ENCODE measurements at places on chromosomes 12 and 14. TPM values are rescaled to one million over a fixed set of nuclear protein-coding genes. Genes with fewer than 3 reads are reported as not detected.

The NCKAP5L gene
- 24.1 TPM for total RNA-seq

The OAS2 gene
- 3.6 TPM for total RNA-seq

The SELPLG gene
- total RNA-seq, result 0.42 TPM

DNA sequence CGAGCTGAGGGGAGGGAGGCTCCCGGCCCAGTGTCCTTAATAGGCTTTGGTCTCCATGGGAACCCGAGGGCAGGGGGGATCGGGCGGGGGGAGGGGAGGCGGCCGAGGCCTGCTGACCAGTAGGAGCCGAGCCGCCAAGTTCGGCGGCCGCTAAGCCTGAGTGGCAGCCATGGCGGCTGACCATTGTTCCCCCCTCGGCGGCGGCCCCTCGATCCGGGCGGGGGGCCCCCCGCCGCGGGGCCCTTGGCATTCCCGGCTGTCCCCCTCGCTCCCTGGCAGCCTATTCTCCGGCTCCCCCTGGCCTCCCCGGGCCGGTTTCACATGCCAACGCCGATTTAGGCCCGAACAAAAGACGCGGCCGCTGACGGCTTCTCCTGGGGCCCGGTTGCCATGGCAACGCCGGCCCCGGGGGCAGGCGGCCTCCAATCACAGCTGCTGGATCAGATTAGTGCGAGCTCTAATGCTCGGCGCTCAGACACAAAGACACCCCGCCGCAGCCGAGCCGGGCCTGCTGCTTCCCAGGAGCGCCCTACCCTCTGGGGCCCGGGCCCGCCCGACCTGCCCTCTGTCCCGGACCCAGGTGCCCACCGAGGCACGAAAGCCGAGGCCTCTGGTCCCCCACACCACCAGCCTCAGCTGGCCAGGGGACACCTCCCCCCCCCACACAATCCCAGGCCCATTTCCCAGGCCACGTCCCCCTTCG lies 7.3 kb downstream of the MSI1 start:
- peak; percentile 12 for DNase-seq

GRCh38 chr14:73428353-73428824 lies 30.0 kb downstream of the NUMB start:
- DNase-seq, result no peak

GRCh38 chr12:19886639-19887064 lies 447.4 kb downstream of the AEBP2 start:
- no peak for DNase-seq

- DNase-seq, result no peak
These were observed 2.0 kb upstream of the TNFAIP2 start for GRCh38 chr14:103121121-103121845.

DNA sequence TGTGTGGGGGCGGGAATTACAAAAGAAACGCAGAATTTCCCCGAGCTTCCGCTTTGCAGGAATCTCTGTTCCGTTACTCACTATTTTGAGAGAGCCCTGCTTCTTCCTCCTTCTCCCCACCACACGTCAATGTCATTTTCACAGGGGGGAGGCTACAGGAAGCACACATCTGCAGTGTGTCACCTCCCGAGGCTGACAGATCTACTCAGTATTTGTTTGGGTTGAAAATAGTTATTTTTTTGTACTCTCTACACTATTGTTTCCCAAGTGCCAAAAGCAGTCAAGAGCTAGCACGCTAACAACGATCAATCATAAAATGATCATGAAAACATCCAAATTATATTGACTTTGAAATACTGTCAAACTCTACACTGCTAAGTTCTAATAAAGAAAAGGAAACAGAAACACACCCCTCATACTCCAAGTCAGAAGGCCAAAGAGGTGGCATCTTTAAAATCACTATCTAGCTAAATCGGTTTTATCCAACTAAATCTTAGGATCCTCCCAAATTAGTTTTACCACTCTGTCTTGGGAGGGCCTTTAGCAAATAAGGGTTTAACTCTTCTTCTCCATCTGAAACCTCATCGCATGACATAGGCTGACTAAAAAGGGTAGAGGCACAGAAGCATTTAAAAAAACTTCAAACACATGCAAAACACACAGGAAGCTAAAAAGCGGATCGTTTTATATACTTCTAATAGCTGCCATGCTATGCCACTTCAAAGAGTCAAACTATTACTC lies 51.8 kb downstream of the FOXN3 start:
- no peak for DNase-seq

DNA sequence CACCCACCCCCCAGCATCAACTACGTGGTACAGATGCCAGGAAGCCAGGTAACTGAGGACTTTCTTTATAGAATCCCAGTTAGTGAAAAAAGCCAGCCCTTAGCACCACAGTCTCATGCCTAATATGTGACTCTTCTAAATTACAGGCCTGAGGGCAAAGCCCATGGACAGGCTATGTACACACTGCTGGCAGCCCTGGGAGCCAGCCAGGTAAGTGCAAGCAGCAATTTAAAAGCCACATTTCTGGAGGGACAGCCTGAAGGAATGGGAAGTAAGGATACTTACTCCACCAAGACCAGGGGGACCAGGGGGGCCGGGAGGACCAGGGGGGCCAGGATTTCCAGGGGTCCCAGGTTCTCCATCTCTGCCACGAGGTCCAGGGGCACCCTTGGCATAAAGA lies 7.0 kb downstream of the COL2A1 start:
- DNase-seq, result no peak

DNA sequence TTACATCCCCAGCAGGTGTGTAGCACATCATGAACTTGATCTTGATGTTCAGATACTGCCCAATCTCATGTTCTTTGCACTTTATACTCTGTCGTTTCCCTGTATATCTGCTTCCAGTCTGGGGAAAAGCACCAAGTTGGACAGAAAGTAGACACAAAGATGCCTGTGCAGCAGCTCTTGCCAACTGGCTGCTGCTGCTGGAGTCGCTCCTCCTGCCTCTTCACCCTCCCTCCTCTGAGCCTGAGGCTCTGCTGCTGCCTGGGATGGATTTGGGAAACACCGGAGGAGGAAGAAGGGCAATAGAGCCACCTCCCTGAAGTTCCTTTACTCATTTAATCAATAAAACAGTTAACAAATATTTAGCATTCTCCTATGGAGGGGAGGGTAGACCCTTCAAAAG lies 32.4 kb downstream of the ADCK1 start:
- DNase-seq, result no peak

DNA sequence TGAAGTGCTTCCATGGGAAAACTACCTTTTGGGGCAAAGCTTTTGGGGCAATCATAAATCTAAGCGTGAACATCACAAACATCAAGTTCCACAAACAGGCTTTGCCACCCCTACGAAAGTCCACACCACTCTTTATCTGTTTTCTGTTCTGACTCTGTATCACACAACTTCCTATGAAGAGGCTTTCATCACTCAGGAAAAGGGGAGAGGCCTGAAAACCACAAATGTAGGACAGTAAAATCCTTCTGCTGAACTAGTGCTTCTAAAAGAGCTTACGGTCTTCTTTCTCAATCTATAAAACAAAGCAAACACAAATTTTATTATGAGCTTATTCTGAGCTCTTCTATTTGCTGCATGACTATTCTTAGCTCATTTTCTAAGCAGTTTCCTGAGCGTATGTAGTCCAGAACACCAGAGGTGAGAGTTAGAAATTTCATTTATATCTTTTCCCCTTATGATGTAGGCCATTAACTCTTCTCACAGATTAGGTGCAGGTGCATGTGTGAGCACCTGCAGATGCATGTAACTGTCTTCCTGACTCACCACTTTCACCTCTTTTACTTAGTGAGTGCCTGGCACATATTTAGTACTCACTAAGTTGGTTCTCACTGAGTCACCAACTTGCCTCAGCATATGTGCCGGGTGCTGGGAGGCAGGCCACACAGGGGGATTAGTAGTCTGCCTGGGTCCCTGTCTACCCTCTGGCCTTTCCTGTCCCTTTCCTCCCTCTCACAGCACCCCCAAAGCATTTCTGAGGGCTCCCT lies 32.9 kb upstream of the SYCP3 start:
- no peak for DNase-seq

DNA sequence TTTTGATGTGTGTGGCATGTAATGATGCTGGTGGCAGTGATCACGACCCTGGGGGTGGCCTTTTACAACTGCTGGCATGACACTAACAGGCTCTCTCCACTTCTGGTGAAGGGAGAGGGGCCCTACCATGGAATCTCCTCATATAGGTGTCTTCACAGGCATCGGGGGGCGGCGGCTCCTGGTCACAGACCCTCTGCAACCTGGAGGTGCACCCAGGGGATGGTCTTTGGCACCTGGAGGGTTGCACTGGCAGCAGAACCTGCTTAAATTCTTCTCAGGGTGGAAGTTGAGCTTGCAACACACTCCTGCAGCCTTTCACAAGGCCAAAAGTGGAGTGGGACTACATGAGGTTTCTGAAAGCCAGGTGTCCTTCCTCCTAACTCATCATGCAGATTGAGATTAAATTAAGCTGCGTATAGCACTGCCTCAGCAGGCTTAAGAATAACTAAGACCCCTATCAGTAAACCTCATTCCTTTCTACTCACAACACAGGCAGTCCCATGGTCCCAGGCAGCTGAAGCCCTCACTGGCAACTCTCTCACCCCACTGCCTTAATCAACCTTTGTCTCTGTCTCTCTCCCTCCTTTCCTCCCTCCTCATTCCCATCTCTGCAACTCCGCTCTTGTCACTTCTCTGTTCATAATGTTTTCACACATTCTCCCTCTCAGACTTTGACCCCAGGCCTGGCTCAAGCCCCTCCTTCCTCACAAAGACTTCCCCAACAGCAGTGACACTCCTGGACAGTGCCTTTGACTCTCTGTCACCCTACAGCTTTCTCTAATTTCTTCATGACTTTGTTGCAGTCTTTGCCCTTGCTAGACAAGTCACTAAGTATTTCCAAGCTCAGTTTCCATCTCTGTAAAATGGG lies 18.9 kb downstream of the NID2 start:
- DNase-seq, result no peak

DNA sequence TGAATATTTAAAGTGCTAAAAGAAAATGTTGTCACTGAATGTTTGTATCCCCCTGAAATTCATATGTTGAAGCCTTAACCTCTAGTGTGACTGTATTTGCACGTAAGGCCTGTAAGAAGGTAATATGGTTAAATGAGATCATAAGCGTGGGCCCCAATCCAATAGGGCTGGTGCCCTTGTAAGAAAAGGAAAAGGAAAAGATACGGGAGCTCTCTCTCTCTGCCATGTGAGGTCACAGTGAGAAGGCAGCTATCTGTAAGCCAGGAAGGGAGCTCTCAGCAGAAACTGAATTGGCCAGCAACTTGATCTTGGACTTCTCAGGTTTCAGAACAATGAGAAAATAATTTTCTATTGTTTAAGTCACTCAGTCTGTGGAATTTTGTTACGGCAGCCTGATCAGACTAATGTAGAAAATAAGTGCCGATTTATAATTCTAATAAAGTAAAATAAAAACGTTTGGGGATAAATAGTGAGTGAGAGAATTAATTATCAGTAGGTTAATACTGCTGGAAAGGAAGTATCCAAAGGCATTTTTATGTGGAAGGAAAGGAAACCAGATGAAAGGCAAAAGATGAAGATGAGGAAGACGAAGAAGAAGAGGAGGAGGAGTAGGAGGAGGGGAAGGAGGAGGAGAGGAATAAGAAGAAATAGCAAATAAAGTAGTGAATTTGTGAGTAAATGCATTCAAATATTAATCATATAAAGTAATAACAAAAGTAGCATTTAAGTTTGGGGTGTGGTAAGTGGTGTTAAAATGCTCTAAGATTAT lies 188.5 kb upstream of the KRR1 start:
- no peak for DNase-seq

DNA sequence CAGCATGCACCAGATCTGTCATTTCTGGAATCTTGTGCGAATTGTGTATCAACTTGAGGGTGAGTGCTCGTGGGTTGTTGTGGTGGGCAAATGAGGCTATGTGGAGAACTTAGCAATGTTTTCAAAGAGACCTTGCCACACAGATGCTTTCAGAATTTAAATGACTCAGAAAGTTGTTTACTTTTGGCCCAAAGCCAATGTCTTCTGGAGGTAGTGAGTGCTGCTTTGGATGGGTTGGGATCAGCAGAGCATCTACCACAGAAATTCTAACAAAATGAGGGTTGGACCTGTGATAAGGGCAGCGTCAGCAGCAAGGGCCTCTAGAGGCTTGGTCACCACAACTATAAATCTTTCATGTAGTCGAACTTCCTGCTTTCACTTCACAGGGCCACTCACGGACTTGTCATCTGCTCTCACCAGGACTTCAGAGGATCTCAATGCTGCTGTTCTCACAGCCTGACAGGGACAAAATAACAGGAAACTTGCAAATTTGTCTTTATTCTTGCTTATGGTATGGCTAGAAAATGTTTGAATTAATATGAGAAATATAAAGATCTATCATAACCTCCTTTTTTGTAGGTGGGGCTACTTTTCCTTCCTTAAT lies 111.4 kb downstream of the DACT1 start:
- DNase-seq, result peak; percentile 87

DNA sequence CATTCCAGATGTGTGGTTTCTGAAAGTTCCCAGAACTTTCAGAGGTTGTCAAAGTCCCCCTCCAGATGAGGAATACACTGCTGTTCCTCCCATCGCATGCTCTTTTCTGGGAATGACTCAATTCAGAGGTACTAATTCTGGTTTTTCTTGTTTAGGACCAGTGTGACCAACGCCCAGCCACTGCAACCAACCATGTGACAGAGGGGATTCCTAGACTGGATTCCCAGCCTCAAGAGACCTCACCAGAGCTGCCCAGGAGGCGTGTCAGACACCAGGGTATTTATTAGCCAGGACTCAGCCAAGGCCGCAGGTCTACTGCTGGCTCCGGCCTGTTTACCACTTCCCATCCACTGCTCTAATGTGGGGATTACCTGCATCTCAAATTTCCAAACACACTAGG lies 24.2 kb downstream of the TRAFD1 start:
- peak; percentile 56 for DNase-seq

- DNase-seq, result no peak
These were observed 15.5 kb downstream of the TRMT5 start for GRCh38 chr14:60965402-60965801.

- DNase-seq, result no peak
These were observed 15.1 kb downstream of the NUAK1 start for GRCh38 chr12:106123551-106124081.

GRCh38 chr14:51441001-51441400 lies 201.0 kb downstream of the TMX1 start:
- no peak for DNase-seq

DNA sequence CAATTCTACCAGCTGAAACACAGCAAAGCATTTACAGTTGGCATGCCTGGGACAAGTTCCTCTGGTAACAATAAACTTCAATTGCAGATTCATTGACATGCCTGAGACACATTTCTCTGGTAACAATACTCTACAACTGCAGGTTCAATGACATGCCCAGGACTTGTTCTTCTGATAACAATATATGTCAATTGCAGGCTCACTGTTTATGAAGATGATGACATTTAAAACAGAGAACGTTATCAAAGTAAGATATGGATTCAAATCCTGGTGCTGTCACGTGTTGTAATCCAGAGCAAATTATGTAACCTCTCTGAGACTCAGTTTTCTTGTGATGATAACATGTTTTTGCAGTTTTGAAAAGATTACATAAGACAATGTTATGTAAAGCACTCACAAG lies 20.5 kb downstream of the KITLG start:
- no peak for DNase-seq

GRCh38 chr12:4862809-4863208 lies 46.9 kb upstream of the KCNA1 start:
- DNase-seq, result no peak

GRCh38 chr12:34297790-34298164 lies 275.5 kb downstream of the ALG10 start:
- DNase-seq, result no peak
